Mammary microvascular endothelial cell (primary cell): ENCODE measurements at places on chromosomes 6 and 20. TPM values are rescaled to one million over a fixed set of nuclear protein-coding genes. Genes with fewer than 3 reads are reported as not detected.

Gene RAB23
- 10.1 and 11.1 TPM in 2 replicates for total RNA-seq

Gene CFAP206
- 0.20 and 0.40 TPM in 2 replicates for total RNA-seq

Gene PPP1R16B
- total RNA-seq, result 58.0 and 64.7 TPM in 2 replicates

Gene BNIP5
- total RNA-seq, result not detected in 2 replicates

Gene CGA
- total RNA-seq, result not detected in 2 replicates

Gene SMOC2
- total RNA-seq, result not detected in 2 replicates

Gene FHL5
- not detected in 2 replicates for total RNA-seq

Gene SMPD2
- 6.6 and 8.7 TPM in 2 replicates for total RNA-seq

Gene TRAPPC3L
- total RNA-seq, result 0.10 TPM in 1 of 2 replicates, not detected in the other

Gene RWDD1
- total RNA-seq, result 40.0 and 41.1 TPM in 2 replicates

Gene GHRH
- total RNA-seq, result not detected in 2 replicates

Gene ENPP3
- total RNA-seq, result not detected in 2 replicates

Gene CTCFL
- total RNA-seq, result not detected in 2 replicates

Gene SLC17A2
- total RNA-seq, result not detected in 2 replicates

Gene HCK
- not detected in 2 replicates for total RNA-seq

Gene THBD
- total RNA-seq, result 82.8 and 82.9 TPM in 2 replicates

Gene HLA-DRB5
- not detected in 2 replicates for total RNA-seq

Gene C6orf52
- total RNA-seq, result not detected in 2 replicates

Gene SEMG2
- not detected in 2 replicates for total RNA-seq

Gene LIN28B
- not detected in 2 replicates for total RNA-seq

Gene SRSF12
- 0.10 and 0.13 TPM in 2 replicates for total RNA-seq

Gene MSH5
- 8.3 and 14.5 TPM in 2 replicates for total RNA-seq

Gene ZNF337
- 7.1 and 7.5 TPM in 2 replicates for total RNA-seq

Gene SIM1
- total RNA-seq, result not detected in 2 replicates

Gene KCNQ5
- total RNA-seq, result not detected in 2 replicates

Gene ARMH2
- total RNA-seq, result not detected in 2 replicates

Gene TPX2
- total RNA-seq, result 106 and 111 TPM in 2 replicates

Gene IPCEF1
- 0.20 and 0.34 TPM in 2 replicates for total RNA-seq

Gene SLC22A2
- total RNA-seq, result not detected in 2 replicates

Gene PRDM13
- total RNA-seq, result not detected in 2 replicates

Gene BICRAL
- 2.7 and 3.6 TPM in 2 replicates for total RNA-seq

Gene F13A1
- total RNA-seq, result under 0.01 TPM in 1 of 2 replicates, not detected in the other

Gene PYGB
- total RNA-seq, result 85.3 and 93.9 TPM in 2 replicates

Gene SLC22A16
- total RNA-seq, result 1.6 TPM in 1 of 2 replicates, not detected in the other

Gene SLC35D3
- not detected in 2 replicates for total RNA-seq

Gene SRMS
- not detected in 2 replicates for total RNA-seq

Gene METTL24
- not detected in 2 replicates for total RNA-seq

Gene ULBP1
- 0.87 and 0.94 TPM in 2 replicates for total RNA-seq

Gene TMEM244
- total RNA-seq, result not detected in 2 replicates

Gene CTAGE9
- total RNA-seq, result not detected in 2 replicates

Gene FOXA2
- not detected in 2 replicates for total RNA-seq

Gene DXO
- total RNA-seq, result 18.7 and 22.7 TPM in 2 replicates

Gene SULF2
- 254 and 267 TPM in 2 replicates for total RNA-seq

Gene ENPP5
- not detected in 2 replicates for total RNA-seq

Gene C6orf58
- total RNA-seq, result not detected in 2 replicates

Gene BCL2L1
- total RNA-seq, result 213 and 225 TPM in 2 replicates

Gene COL10A1
- not detected in 2 replicates for total RNA-seq
